Urinary bladder (tissue), 4 donors: ENCODE measurements at places on chromosomes 11 and 22. TPM values are rescaled to one million over a fixed set of nuclear protein-coding genes. Genes with fewer than 3 reads are reported as not detected.

Gene MPEG1
- total RNA-seq: 13.7 TPM

Gene SLC22A9
- not detected for total RNA-seq

Gene TSGA10IP
- total RNA-seq: not detected

Gene BARX2
- 0.53 TPM for total RNA-seq

Gene SYTL2
- total RNA-seq: 123 TPM

GRCh38 chr11:34379079-34379478 is 21.3 kb upstream of the ABTB2 start:
- DNase-seq: no peak

Gene PATE4
- total RNA-seq: not detected
